ENCODE measurements at places on chromosomes 16 and 17. TPM values are rescaled to one million over a fixed set of nuclear protein-coding genes. Genes with fewer than 3 reads are reported as not detected.

DNA sequence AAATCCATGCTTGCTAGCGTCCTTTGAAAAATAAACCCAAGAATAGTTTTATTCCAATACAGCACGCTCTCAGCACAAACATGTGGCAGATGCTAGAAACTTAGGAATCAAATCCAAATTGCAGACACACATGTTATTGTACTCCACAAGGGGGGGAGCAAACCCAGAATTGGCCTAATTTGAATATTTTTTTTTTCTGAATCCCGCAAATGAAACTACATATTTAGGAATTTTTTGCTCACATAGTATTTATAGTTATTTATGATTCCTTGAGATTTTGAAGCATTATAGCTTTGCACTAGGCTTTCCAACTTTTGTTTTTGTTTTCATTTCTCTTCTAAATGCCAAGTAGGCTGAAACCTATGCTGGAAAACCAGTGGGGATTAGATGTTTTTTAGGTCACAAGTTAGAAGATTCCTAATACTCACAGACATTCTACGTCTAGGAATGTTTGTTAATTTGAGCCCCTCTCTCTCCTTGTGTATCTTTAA lies 59.3 kb upstream of the CDH11 start:
- H3K4me1 ChIP-seq = no peaks in the 10 kb centered on the region
- no peak overlapping the region for H3K4me3 ChIP-seq
- H3K27ac ChIP-seq = no peak overlapping the region
- no peaks in the 10 kb centered on the region for H3K27me3 ChIP-seq
- no peaks in the 10 kb centered on the region for H3K36me3 ChIP-seq
- no peak for DNase-seq

DNA sequence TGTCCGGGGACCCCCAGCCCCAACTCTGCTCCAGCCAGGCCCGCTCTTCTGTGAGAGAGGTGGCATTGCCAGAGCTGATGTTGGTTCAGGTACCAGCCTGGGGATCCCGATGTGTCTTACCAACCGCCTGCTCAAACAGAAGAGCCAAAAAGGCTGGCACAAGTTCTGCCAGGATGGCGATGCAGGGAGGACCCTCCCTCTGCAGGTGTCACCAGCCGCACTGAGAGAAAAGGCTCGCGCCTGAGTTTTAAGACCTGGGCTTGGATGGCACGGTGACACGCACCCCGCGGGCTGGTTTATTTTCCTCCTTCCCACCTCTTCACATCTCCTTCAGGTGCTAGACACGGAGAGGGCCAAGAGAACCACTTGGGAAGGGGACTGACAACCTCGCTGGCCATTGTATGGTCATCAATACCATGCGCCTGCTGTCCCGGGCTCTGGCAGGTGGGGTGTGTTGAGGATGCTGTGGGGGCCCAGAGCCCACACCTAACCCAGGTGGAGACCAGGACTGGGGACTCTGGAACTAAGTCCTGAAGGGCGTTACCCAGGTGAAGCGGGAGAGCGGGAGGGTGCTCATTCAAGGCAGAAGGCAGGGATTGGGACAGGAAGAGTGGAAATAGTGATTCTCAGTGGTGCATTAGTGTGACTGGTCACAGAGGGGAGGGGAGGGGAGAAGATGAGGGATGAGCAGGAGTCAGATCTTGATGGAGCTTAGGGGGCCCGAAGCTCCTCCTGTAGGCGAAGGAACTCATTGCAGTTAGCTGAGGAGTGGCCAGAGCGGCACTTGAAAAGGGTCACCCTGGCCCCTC lies 16.3 kb downstream of the FOXJ1 start:
- H3K27me3 ChIP-seq = no peaks in the 10 kb centered on the region
- no peak for DNase-seq
- peaks cover 9% of the 10 kb centered on the region for H3K4me1 ChIP-seq
- no peak overlapping the region for H3K4me3 ChIP-seq

Gene FKBP10
- polyA plus RNA-seq = not detected

DNA sequence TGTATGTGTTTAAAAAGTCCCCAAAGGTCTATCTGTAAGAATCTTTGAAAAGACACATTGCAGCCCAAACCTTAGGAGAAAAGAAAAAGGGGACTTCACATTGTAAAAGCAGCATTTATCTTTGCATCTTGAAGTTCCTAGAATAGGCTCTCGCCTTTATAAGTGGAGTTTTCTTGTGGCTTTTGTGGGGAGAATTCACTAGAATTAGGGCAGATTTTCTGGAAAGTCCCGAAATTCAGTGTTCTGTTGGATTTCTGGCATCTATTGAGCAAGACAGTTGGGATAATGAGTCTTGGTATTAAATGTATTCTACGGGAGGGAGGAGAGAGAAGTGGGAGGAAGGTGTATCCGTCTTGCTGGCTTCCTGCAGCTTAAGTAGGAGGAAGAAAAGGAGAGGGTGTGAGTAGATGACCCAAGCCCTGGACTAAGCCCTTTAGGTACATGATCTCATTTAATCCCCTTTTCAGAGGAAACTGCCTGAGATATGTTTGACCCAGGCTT lies 62.6 kb downstream of the PRKCA start:
- H3K36me3 ChIP-seq = no peaks in the 10 kb centered on the region
- DNase-seq = no peak
- peak overlapping the region; percentile 38 for H3K4me3 ChIP-seq
- H3K27me3 ChIP-seq = no peaks in the 10 kb centered on the region

- no peak overlapping the region for H3K27ac ChIP-seq
- no peaks in the 10 kb centered on the region for H3K4me1 ChIP-seq
- no peaks in the 10 kb centered on the region for H3K36me3 ChIP-seq
Measured at GRCh38 chr16:10126686-10127085, 55.5 kb downstream of the GRIN2A start.

DNA sequence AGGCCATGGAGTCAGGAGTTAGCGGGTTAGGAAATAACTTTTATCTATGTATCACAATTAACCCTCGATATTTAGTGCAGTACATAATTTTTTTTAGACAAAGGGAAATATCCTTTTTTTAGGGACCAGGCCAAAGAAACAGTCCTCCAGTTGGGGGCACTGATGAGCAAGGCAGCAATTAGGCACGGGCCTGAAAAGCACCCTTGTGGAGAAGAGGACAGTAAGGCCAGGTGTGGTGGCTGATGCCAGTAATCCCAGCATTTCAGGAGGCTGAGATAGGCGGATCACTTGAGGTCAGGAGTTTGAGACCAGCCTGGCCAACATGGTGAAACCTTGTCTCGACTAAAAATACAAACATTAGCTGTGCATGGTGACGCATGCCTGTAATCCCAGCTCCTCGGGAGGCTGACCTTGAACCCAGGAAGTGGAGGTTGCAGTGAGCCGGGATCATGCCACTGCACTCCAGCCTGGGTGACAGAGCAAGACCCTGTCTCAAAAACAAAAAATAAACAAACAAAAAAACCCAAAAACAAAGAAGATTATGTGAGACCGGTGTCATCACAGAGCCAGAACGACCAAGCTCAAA lies 158.3 kb upstream of the NOL11 start:
- DNase-seq = no peak
- H3K36me3 ChIP-seq = peaks cover 10% of the 10 kb centered on the region
- H3K4me1 ChIP-seq = no peaks in the 10 kb centered on the region
- no peaks in the 10 kb centered on the region for H3K27me3 ChIP-seq

GRCh38 chr16:4831616-4832015 lies 15.5 kb downstream of the GLYR1 start:
- H3K27me3 ChIP-seq = no peaks in the 10 kb centered on the region
- no peaks in the 10 kb centered on the region for H3K4me1 ChIP-seq
- no peak overlapping the region for H3K4me3 ChIP-seq

DNA sequence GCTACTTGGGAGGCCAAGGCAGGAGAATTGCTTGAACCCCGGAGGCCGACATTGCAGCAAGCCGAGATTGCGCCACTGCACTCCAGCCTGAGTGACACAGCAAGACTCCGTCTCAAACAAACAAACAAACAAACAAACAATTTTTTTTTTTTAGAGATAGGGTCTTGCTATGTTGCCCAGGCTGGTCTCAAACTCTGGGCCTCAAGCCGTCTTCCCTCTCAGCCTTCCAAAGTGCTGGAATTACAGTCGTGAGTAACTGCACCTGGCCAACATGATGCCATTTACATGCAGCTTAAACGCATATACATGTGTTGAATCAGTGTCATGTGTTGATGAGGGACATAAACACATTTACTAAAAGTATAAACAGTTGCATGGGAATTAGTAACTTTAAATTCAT lies 2.0 kb upstream of the SLFN5 start:
- peaks cover 66% of the 10 kb centered on the region for H3K4me1 ChIP-seq
- DNase-seq = no peak
- peak overlapping the region; percentile 96 for H3K27ac ChIP-seq
- no peaks in the 10 kb centered on the region for H3K36me3 ChIP-seq

Gene GDE1
- polyA plus RNA-seq = 35.1 TPM

GRCh38 chr17:55440391-55440790 lies 18.8 kb upstream of the MMD start:
- no peaks in the 10 kb centered on the region for H3K36me3 ChIP-seq
- peaks cover 3% of the 10 kb centered on the region for H3K27me3 ChIP-seq
- H3K4me3 ChIP-seq = no peak overlapping the region
- H3K4me1 ChIP-seq = no peaks in the 10 kb centered on the region
- DNase-seq = no peak
- no peak overlapping the region for H3K27ac ChIP-seq

DNA sequence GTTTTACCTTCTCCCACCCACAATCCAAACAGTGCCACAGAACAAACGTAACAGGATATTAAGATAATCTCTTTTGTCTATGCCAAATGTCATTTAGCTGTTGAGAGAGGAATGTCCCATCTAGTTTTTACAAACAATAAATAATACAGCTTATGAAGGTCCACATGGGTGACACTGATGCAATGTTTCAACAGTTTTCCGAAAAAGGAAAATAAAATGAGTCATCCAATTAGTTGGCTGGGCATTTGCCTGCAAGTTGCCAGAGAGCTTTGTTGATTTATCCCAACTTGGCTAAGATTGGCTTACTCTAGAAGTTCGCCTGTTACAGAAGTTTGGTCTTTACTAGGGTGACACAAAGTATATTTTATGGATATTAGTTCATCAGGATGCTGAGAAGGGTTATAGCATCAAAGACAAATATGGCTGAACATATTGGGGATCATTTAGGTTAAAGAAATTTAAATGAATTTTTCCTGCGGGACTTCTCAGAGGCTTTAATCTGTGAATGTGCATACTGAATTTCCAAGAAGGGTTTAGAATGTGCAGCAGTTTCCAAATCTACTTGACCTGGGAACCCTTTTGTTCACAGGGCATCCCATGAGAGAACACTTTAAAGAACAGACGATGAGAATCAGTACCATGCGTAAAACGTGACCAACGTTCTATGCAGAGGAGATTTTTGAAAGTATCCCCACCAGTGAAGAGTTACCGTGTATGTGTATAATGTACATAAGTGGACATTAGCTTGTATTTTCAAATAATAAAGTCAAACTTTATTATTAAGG lies 73.1 kb downstream of the CDH13 start:
- H3K4me3 ChIP-seq = no peak overlapping the region
- DNase-seq = no peak
- H3K27me3 ChIP-seq = no peaks in the 10 kb centered on the region
- H3K27ac ChIP-seq = no peak overlapping the region
- no peaks in the 10 kb centered on the region for H3K4me1 ChIP-seq

DNA sequence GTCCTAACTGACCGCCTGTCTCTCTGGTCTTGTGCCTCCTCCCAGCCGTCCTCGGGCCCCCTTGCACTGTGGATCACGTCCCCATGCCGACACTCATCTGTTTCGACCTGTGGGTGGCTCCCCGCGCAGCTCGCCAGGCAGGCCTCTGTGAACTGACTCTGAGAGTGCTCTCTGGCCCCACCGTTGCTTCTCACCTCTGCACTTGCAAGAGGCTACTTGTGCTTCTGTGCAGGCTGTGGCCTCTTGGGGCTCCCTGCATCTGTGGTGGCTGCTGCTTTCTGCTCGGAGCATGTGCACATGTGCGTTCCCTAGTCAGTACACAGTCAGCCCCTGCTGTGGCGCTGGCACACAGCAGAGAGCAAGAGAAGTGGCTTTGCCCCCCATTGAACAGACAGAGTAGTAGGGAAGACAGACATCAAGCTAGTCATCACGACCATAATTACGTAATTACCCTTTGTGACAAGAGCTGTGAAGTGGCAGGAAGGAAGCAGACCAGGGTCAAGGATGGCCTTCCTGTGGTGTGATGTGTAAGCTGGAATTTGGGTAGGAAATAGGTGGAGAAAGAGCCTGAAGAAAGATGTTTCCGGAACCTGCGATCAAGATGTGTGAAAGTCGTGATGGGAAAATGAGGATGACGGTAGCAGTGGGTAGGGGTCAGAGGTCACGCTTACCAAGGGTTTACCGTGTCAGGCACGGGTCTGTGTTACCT lies 256.0 kb upstream of the CACNG5 start:
- H3K27me3 ChIP-seq = no peaks in the 10 kb centered on the region
- H3K4me3 ChIP-seq = no peak overlapping the region
- no peak for DNase-seq
- H3K4me1 ChIP-seq = peaks cover 4% of the 10 kb centered on the region

Gene CD300H
- not detected for polyA plus RNA-seq

Gene RHBDF1
- not detected for polyA plus RNA-seq

- no peak for DNase-seq
- H3K4me3 ChIP-seq = no peak overlapping the region
- H3K27ac ChIP-seq = no peak overlapping the region
- no peaks in the 10 kb centered on the region for H3K36me3 ChIP-seq
Measured at GRCh38 chr17:39973496-39973895, 7.1 kb upstream of the PSMD3 start.

- no peak for DNase-seq
- H3K4me1 ChIP-seq = peaks cover 17% of the 10 kb centered on the region
- H3K27ac ChIP-seq = no peak overlapping the region
Measured at GRCh38 chr17:9001559-9001958, 19.8 kb upstream of the NTN1 start.

DNA sequence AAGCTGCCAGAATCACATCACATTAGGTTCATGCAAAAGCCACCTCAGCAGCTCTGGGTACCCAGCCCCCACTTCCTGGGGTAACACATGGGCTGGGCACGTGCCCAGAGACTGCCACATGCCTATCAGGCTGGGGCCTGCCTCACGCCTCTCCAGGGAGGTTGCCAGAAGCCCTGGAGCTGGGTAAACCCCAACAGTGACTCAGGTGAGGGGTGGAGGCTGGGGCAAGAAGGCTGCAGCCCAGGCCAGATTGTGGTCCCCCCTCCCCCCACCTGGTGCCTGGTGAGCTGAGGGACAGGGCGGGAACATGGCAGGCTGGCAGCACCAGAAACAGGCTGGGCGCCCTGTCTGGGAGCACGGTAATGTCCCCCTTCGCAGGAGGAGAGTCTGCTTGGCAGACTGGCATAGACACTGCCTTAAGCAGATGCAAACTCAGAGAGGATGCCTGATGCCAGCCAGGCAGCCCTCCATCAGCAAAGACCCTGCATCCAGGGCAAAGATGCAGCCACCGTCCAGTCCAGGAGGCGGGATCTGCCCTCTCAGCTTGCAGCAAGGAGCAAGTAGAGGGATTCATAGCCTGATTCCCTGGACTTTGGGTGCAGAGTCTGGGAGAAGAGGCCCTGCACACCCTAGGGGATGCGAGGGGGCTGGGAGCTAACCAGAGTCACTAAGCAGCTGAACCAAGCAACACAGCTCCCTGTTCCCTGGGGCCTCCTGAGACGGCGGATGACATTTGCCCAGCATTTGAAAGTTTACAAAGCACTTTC lies 28.8 kb downstream of the NGFR start:
- peaks cover 3% of the 10 kb centered on the region for H3K4me1 ChIP-seq
- no peaks in the 10 kb centered on the region for H3K36me3 ChIP-seq

All from CD4-positive, CD25-positive, alpha-beta regulatory T cell (primary cell).